ENCODE measurements at places on chromosomes 1 and 21.

DNA sequence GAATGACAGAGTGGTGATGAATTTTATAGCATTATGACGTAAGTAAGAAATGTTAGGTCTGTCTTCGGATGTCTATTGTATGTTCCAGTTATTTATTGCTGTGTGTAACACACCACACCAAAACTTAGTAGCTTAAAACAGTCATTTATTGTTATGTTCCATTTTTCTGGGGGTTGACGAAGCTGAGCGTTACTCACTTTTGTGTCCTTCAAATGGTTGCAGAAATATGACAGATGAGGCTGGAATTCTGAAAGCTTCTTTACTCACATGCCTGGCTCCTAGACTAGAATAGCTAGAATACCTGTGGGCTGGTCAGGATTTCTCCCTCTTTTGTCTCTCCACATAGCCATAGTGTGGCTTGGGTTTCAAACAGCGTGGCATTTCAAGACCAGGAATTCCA, 62.1 kb upstream of the S1PR1 start:
- no peak for DNase-seq

GRCh38 chr1:36913016-36913415, 121.3 kb downstream of the GRIK3 start:
- no peak for DNase-seq

DNA sequence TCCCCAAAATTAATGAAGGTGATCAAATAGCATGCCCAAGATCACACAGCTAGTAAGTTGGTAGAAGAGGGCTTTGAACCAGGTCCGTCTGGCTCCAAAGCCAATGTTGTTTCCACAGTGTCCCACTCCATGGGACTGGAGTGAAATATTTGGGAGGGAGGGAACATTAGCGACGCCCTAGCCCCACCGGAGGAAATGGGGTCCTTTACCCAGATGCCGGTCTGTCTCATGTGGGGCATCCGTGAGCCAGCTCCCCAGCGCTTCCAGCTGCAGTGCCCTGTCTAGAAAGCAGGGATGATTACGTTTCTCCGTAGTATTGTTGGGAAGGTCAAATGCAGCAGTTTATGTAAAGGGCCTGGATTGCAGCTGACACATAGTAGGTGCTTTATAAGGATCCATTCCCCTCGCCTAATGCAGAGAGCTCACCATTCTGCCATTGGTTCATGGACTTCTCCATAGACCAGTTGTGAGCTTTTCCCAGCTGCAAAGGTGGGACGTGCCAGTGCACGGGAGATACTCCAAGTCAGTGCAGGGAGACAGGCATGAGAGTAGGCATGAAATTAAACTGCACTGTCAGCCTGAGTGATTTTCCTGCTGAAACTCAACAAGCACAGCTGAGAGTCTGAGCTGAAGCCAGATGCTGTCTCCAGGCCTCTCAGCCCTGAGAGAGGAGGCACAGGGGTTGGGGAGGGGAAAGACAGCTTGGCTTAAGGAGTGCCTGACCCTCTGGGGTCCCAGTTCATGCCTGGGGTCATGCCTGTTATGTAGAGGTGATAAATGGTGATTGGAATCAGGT, 24.7 kb downstream of the QSOX1 start:
- DNase-seq = no peak

DNA sequence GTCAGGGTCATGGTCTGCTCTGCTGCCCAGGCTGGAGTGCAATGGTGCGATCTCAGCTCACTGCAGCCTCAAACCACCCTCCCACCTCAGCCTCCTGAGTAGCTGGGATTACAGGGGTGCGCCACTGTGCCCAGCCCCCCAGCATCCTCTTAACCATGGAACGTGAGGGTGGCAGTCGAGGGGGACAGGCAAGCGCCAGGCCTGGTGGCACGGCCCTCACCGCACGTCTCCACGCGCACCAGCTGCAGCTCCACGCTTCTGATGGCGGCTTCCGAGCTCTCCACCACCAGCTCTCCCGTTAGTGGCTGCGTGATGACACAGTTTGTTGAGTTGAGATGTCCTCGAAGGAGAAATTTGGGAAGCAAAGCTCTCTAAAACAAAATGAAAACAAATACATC, 39.1 kb downstream of the VPS26C start:
- DNase-seq = no peak

GRCh38 chr1:181208967-181209366, 120.5 kb downstream of the IER5 start:
- no peak for DNase-seq

DNA sequence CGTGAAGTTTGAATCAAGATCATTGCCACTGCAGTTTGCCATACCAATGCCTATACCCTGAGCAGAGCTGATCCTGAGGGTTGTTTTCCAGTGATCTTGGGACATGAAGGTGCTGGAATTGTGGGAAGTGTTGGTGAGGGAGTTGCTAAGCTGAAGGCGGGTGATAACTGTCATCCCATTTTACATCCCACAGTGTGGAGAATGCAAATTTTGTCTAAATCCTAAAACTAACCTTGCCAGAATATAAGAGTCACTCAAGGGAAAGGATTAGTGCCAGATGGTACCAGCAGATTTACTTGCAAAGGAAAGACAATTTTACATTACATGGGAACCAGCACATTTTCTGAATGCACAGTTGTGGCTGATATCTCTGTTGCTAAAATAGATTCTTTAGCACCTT, 78.6 kb downstream of the FMN2 start:
- no peak for DNase-seq

- no peak for DNase-seq
Measured at GRCh38 chr1:167781558-167781957, 59.8 kb downstream of the MPZL1 start.

GRCh38 chr1:159177272-159177907, 6.0 kb downstream of the CADM3 start:
- DNase-seq = peak; percentile 43

DNA sequence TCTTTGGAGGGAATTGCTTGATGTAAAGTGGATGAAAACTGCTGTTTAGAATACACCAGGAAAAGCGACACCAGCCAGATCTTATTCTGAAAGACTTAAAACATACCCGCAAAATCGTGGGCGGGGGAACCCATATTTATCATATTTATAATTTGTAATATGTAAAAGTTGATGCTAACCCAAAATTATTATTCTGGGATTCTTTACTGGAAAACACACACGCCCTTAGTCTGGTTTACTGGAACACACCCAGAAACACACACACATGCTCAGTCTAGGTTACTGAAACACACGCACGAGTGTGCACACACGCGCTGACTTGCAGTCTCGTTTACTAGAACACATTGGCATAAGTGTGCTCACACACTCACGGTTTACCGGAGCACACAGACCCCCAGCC, 32.5 kb downstream of the ATP5PO start:
- DNase-seq = no peak

DNA sequence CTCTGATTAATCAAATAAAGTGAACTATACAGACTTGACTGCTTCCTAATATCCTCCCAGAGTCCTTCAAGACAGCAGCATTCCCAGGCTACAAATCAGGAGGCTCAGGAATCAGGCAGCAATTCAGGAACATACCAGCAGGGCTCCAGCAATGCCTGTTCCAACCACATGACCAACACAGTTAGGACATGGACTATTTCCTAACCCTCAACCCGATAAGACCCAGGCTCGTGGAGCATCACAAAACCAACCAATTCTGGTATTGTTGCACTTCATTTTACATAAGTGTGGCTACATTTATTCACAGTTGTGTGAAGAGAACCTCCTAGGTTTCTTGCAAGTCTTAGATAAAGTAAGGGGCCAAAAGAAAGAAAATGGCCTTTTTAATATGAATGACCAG, 546.2 kb upstream of the ADGRL2 start:
- no peak for DNase-seq

DNA sequence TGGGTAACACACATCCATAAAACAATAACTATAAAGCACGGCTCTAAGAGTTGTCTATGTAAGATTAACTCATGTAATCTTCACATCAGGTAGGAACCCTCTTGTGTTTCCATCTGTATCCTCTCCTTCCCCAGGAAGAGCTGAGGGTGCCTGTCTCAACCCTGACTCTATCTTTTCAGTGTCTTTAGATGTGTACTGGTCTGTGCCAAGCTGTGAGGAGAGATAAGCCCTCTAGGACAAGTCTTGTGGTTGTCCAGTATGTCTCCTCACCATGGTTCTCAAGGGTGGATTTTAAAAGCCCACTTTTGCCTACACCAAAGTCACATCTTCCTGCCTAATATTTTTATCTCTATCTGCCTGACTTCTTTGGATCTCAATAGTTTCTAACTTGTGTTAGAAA, 300.1 kb downstream of the KCNT2 start:
- no peak for DNase-seq

- DNase-seq = no peak
Measured at GRCh38 chr1:34366875-34367624, 190.3 kb downstream of the C1orf94 start.

GRCh38 chr1:25651036-25651640, 34.5 kb downstream of the MAN1C1 start:
- DNase-seq = no peak

- DNase-seq = no peak
Measured at GRCh38 chr1:11187000-11187399, 2.2 kb upstream of the ANGPTL7 start.

DNA sequence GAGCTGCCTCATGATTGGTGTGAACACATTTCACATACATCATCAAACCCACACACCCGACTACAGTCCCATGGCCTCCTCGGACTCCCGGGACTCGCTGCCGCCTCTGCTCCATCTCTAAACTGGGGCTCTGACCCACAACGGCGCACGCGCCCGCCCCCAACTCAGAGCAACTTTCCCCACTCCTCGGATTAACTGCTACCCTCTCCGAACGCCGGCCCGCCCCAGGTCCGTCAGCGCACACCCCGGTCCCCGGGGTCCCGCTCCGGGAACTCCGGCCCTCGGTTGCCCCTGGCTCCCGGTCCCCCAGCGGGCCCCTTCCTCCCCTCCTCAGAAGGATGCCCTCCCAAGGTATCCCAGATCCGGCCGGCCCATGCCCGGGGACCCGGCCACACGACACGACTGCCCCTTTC, 740 bp downstream of the DSTYK start:
- DNase-seq = peak; percentile 43

- no peak for DNase-seq
Measured at GRCh38 chr1:198764748-198765147, 125.9 kb downstream of the PTPRC start.

DNA sequence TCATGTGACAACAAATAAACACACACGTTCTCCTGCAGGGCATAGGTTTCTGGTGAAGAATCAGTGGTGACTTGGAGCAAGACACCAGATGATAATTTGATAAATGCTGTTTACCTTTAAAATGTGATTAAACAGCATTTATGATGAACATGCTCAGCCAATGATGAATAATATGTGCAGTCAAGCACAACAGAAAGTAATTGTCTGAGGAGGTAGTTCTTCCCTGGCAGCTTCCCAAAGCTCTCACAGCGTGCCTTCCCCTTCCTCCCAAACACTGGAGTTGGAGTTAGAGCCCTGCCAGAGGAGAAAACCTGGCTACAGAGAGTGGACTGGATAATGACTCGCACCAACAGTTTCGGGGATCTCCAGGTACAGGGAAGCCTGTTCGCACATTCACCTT, 463.5 kb downstream of the SMYD3 start:
- no peak for DNase-seq

Data from activated CD4-positive, alpha-beta T cell treated with anti-CD3 and anti-CD28 coated beads for 48 hours (primary cell).